ENCODE measurements at places on chromosomes 7 and 10.

GRCh38 chr10:116098411-116099022 is 174.5 kb downstream of the GFRA1 start:
- DNase-seq, result no peak

- DNase-seq, result no peak
These were observed 223.4 kb downstream of the SEC23IP start for GRCh38 chr10:120115959-120116358.

DNA sequence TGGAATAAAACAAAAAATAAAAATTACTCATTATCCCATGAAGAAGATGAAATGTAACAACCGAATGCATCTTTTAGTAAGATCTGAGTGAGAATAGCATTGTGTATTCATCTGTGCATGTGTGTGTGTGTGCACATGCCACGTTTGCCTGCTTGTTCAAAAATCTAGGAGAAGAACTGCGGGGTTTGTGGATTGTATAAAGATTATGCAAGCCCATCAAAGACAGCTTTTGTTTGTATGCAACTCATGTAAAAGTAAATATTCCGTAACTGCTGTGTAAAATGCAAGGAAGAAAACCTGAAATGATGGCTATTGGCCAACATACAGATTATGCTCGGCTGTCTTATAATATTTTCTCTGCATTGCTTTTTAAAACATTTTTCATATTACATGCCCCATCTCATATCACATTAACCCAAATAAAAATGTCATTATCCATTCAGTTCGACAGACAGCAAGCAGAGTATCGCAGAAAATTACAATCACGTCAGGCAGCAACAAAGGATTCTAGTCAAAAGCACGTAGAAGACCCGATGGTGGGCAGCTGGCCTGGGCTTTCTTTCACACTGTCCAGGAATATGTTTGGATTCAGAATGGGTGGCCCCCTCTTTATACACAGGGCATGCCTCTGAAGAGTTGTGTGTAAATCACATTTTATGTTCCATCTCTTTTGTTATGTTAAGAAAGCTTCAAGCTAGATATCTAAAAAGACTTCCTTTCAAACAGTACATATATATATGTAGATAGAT is 114.0 kb downstream of the PARP12 start:
- DNase-seq, result no peak

DNA sequence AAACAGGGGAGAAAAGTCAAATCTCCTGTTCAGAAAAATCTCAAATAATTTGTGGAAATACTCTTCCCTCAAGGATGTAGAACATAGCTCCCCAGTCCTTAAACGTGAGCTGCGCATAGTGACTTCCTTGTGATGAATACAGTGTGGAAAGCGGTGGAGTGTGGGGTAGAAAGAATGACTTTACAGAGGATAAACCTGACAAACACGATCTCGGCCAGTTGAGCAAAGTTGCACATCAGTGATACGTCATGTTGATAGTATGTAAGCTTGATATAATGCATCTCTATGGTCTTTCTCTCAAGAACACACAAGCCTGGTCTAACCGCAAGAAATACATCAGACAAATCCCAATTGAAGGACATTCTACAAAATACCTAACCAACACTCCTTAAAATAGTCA is 32.0 kb upstream of the ZCCHC24 start:
- no peak for DNase-seq

DNA sequence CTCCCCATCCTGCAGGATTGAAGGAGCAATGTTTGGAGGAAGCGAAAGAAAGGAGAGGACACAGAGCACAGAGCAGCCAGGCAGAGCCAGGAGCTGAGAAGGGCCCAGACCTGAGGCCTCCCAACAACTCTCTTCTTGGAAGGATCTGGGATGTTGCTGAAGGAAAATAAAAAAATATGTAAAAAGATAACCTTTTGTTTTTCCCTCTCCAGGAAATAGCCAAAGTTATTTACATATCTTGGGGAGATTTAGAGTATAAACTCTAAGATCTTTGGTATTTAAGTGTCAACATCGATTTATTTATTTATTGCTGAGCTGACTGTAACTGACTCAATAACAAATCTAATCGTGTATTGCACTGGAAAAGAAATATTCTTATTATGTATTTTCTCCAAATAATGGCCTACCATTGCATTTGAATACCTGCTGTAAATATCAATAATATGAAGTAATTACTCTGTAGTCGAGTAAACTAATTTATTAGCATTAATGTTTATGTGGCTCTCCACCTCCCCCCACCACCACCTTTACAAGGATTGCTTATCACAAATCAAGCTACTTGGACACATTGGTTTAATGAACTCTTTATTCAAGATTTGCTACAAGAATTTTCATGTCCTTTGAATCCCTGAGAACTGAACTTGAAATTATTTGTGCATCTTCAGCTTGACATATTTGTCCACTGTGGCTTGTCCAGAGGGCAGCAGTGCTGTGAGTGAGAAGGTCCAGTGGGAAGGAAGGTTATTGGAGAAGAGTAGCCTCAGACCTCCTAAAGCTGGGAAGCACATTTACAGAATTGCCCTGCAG is 1.8 kb upstream of the HOXA11 start:
- DNase-seq, result no peak

GRCh38 chr10:124607693-124608092 is 136.5 kb downstream of the FAM53B start:
- DNase-seq, result no peak

GRCh38 chr10:75746356-75746755 is 314.9 kb downstream of the LRMDA start:
- no peak for DNase-seq

DNA sequence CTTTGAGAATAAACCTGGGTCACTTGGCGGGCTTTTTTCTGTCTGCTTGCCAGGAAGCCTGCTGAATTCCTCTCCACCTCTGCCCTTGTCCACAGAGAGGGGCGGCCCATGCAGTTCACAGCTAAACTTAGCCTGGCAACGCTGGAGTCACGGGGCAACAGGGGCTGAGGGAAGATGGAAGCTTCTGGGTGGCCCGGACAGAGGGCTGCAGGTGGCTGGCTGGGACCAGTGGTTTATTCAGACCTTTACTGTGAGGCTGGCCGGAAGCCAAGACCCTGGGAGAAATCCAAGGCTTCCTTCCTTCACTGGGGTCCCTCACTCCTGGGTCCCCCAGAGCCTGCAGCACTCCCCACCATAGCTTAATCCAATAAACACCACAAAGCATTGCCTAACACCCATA is 17.0 kb downstream of the ITPRIP start:
- no peak for DNase-seq

DNA sequence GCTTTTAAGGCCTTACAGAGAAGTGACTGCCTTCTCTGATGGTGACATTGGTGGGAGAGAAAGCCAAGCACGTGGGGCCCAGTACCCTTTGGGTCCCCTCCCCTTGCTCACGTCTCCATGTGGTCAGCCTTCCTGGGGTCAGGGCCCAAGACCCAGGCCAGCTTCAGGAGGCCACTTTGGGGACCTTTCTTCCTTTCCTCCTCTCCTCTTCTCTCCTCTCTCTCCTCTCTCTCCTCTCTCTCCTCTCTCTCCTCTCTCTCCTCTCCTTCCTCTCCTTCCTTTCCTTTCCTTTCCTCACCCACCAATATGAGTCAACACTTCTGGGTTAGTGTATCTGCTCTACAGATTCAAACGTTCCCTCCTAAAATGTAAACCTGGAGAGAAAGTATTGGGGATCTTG is 96.9 kb upstream of the AGK start:
- no peak for DNase-seq

DNA sequence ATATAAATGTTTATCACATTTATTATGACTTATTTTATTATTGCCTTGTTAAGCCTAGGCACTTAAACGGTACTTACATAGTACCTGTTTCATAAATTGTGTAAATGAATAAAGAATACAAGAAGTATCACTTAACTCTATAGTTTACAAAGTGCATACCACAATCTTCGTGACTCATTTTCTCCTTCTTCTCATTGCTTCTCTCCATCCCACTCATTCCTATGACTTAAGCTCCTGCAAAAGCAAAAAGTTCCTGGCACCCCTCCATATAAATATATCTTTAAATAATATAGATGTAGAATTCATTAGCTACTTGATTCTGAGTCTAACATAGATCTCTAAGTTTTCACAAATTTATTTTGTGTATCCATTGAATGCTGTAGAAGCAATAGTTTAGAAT is 1382.0 kb upstream of the CELF2 start:
- DNase-seq, result no peak

- no peak for DNase-seq
These were observed 186.7 kb upstream of the PLXDC2 start for GRCh38 chr10:19629567-19629966.

DNA sequence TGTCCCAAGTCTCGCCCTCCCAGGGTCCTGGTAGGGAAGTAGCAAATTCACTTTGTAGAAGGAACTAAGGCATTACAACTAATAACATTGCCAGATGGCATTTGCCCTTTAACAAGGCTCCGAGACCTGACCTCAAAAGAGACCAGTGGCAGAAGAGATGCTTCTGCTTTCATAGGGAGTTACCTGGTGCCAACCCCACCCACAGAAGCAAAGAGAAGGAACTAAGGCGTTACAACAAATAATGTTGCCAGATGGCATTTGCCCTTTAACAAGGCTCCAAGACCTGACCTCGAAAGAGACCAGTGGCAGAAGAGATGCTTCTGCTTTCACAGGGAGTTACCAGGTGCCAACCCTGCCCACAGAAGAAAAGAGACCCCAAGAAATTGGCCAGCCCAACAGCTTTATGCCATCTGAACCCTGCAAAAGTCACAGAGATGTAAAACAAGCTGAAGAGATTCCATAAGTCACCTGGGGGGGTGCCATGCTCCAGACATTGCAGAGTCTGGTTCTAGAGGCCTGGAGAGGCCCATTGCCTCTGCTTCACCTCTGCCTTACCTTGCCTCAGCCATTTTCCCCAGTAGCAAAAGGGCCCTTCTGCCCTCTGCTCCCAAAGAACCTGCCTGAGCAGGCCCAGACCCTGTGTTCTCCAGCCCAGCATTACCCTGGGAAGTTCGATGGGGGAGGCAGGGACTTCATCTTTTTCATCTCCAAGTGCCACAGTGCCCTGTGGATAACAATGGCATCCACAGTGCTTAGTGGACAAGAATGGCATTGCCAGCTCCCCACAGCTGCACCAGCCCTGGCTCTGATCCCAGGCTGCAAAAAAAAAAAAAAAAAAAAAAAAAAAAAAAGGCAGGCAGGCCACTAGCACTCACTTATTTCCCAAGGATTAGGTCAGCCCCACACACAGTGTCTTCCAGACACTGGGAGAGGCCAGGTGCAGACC is 179.5 kb upstream of the PLXNA4 start:
- no peak for DNase-seq

DNA sequence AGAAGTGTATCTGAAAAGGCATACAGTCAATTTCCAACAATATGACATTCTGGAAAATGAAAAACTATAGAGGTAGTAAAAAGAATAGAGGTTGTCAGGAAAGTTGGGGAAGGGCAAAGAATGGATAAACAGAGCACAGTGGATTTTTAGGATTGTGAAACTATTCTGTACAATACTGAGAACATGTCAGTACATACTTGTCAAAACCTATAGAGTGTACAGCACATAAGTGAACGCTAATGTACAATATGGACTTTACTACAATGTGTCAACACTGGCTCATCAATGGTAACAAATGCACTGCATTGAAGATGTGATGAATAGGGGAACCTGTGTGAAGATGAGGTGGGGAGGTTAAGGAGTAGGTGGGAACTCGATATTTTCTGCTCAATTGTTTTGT is 483.0 kb upstream of the PFKP start:
- DNase-seq, result no peak

GRCh38 chr10:111158595-111158994 is 81.8 kb downstream of the ADRA2A start:
- DNase-seq, result no peak

DNA sequence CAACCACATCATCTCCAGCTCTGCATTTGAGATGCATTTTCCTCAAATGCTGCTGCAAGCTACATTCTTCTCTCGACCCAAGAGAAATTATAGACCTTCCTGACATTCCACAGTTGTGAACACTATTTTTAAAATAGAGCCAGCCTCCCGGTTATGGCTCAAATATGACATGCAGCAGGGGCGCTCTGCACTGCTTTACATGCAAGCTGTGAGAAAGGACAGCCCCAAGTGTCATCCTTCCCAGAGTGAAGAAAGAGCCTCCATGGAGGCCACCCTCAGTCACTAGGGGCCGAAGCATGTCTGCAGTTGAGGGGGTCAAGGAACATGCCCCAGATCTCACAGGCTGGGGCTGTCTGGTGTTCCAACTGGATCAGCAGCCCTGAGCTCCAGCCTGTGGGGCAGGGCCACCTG is 63.9 kb upstream of the CHST15 start:
- no peak for DNase-seq

All from GM06990 (cell line).